ENCODE measurements at places on chromosomes 12 and 14. TPM values are rescaled to one million over a fixed set of nuclear protein-coding genes. Genes with fewer than 3 reads are reported as not detected.

PRPH gene
- total RNA-seq = not detected

KCNH5 gene
- total RNA-seq = not detected

RDH16 gene
- total RNA-seq = 0.35 TPM

DNA sequence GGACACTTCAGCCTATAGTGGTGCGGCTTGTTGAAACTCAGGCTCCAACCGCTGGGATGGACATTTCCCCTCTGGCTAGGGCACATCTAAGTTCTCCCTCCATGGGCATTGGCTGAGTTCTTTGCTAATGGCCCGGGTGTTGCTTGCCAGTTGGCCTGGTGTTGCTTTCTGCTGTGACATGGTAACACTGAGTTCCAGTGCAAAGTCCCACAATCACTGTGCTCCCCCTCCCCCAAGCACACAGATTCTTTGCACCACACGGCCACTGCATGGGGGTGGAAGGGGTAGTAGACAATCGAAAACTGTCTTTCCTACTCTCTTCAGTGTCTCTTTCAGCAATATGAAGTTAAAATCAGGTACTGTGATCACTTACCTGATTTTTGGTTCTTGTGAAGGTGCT lies 308.2 kb downstream of the FUT8 start:
- H3K27me3 ChIP-seq = no peaks in the 10 kb centered on the region
- H3K36me3 ChIP-seq = peaks cover 75% of the 10 kb centered on the region
- DNase-seq = no peak
- H3K27ac ChIP-seq = no peak overlapping the region
- peaks cover 29% of the 10 kb centered on the region for H3K4me1 ChIP-seq

DNA sequence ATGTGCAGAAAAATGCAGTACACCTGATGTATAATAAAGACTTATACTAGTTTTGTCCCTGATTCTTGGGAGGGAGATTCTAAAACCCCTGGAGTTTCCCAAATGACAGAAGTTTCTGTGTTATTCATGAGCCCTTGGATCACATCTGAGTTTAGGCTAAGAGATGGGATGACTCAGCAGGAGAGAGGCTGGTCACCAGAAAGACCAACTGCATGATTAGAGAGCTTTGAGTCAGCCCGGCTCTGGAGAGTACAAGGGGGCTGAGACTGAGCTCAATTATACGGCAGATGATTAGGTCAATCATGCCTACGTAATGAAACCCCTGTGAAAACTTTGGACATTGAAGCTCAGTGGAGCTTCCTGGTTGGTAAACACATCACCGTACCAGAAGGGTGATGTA lies 174.2 kb downstream of the SSPN start:
- no peak overlapping the region for H3K4me3 ChIP-seq
- H3K27me3 ChIP-seq = no peaks in the 10 kb centered on the region
- no peaks in the 10 kb centered on the region for H3K36me3 ChIP-seq
- no peaks in the 10 kb centered on the region for H3K4me1 ChIP-seq
- DNase-seq = no peak
- H3K27ac ChIP-seq = no peak overlapping the region

DNA sequence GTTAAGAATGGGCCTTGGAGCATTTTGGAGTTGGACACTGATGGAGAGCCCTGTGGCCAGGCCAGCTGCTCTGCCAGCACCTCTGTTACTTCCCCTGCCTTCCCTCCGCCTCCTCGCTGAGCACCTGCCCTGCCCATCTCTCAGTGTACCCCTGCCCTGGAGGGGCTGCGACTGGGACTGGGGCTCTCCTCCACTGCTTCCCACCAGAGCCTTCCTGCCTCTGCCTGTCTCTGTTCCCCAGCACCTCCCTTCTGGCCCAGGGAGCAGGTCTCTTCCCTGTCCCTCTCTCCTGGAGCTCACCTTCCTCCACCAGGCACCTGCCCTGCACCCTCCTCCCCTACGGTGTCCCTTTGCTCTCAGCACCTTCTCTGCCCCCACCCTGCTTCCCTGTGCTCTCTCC lies 62.1 kb downstream of the WDR20 start:
- H3K4me1 ChIP-seq = peaks cover 46% of the 10 kb centered on the region
- no peak for DNase-seq

- no peak for DNase-seq
- peaks cover 27% of the 10 kb centered on the region for H3K4me1 ChIP-seq
- H3K36me3 ChIP-seq = peaks cover 7% of the 10 kb centered on the region
- H3K27me3 ChIP-seq = peaks cover 76% of the 10 kb centered on the region
- H3K4me3 ChIP-seq = no peak overlapping the region
Observed at GRCh38 chr12:113464452-113464775, 7.3 kb downstream of the LHX5 start.
